ENCODE measurements at places on chromosomes 4 and X.

- DNase-seq, result no peak
These were observed 164.0 kb upstream of the TRAM1L1 start for GRCh38 chr4:117249333-117249732.

GRCh38 chr4:6404611-6405396 lies 67.6 kb downstream of the PPP2R2C start:
- DNase-seq, result no peak

DNA sequence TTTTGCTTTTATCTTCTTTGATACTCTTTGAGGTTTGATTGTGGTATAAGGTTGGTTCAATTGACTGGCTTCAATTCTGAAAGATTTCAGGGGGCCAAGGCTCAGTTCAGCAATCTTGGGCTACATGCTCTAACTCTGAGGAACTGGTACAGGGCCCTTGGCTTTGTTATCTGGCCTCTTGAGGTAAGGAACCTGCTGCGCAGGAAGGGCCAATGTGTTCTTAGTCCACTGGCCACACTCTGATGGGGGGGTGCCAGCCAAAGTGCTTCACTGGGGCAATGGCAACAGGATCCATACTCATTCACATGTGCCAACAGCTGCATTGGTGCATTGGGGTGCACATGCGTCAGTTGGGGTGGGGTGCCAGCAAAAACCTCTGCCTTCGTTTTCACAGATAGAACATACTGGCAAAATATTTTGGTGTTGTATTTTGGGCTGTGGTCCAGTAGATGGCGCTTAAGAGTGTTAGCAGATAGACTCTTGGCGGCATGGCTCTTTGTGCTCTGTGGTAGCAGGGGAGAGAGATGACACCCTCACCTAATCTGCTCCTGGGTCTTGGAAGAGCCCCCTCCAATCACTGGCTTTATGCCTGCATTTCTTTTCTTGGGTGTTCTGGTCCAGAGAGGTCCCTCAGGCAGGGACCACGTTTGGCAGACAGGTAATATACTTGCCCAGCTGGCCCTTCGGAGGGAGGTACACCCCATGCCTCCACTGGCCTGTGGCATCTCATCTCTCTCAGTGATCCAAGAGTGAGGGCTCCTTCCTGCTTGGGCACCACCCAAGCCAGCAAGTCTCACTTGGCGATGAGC lies 42.9 kb downstream of the NDST3 start:
- DNase-seq, result peak; percentile 18

DNA sequence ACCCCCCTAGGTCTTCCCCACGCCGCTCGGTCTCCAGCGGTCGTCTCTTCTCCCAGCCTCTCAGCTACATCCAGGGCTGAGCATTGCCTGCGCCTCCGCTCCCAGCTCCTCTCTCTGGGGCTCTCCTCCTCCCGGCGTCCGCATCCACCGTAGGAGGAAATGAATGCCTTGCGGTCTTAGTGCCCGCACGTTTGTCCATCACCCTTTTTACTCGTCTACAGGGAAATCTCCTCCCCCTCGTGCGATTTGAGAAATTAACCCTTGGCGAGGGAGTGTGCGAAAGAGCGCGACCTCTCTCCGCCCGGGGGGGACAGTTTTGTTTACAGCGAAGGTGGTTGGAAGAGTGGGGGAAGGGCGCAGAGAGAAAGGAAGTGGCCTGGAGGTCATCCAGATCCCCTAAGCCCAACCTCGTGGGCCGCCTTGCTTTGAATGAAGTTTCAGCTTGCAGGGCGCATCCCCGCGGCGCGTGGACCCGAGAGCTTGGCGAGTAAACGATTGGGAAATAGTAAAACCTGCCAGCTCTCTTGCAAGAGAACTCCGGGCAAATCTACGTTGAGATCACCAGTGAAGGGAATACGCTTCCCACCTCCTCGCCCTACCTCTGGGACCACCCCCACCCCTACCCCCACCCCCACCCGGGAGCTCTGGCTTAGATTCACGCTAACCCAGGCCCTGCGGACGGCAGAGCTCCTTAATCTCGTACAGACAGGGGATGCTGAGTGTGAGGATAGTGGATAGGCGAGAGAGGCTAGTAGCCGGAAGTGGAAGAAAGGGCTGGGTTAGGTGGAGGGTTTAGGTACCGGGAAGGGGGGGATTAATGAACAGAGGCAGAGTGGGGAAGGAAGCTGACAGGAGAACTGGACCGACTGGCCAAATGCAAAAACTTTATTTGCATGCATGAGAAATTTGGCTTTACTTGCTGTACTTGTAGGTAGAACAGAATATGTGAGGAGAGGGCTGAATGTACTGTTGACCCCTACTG lies at the start of gene ELOVL6:
Gene ELOVL6 (minus strand): TSS at position 181 of the 982 bp plus-strand sequence. CDS start 280 bp downstream, outside the sequence.
- peak; percentile 83 for DNase-seq

DNA sequence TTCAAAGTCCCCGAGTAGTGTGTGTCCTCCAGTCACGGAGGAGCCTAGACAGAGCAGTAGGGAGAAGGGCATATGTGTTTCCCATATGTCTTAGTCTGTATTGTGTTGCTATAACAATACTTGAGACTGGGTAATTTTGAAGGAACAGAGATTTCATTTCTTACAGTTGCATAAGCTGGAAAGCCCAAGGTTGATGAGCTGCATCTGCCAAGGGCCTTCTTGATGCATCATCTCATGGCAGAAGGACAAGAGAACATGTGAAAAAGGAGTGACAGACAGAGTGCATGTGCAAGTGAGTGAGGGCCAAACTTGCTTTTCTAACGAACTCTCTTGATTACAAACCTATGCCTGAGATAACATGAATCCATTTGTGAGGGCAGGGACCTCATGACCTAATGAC lies 243.4 kb downstream of the ARHGAP10 start:
- peak; percentile 45 for DNase-seq

GRCh38 chr4:8403173-8403753 lies 37.3 kb downstream of the ACOX3 start:
- DNase-seq, result peak; percentile 95

GRCh38 chr4:75037252-75037651 lies 104.3 kb downstream of the PARM1 start:
- DNase-seq, result no peak

GRCh38 chr4:151830168-151830567 lies 69.4 kb upstream of the GATB start:
- no peak for DNase-seq

DNA sequence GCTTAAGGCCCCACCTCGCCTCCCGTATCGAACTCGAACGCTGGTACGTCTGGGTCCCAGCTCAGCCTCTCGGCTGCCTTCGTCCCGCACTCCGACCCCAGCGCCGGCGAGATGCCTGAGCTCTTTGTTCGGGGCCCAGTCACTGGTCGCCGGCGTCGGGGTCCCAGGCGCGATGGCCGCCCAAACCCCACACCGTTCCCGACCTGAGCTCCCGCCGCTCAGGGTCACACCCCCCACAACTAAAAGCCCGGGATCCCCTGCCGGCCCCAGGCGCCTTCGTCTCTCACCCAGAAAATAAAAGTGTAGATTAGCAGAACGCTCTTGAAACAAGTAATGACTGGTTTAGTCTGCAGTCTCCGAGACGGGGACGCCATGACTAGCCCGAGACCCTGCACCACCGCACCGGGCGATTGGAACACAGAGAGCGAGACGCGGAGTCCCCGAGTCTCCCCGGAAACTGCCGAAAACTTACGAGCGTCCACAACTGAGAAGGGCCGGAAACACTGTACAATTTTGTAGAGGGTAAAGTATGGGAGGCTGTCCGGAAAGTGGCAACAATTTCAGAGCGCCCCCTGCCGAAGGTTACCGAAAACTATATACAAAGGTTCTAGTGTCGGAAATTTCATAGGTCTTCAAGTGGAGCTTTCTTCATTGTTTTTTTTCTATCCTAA lies at the start of gene TSPAN6:
Gene TSPAN6 (minus strand): TSS at position 486 of the 671 bp plus-strand sequence. CDS start 112 bp downstream, at position 374.
- DNase-seq, result peak; percentile 88

DNA sequence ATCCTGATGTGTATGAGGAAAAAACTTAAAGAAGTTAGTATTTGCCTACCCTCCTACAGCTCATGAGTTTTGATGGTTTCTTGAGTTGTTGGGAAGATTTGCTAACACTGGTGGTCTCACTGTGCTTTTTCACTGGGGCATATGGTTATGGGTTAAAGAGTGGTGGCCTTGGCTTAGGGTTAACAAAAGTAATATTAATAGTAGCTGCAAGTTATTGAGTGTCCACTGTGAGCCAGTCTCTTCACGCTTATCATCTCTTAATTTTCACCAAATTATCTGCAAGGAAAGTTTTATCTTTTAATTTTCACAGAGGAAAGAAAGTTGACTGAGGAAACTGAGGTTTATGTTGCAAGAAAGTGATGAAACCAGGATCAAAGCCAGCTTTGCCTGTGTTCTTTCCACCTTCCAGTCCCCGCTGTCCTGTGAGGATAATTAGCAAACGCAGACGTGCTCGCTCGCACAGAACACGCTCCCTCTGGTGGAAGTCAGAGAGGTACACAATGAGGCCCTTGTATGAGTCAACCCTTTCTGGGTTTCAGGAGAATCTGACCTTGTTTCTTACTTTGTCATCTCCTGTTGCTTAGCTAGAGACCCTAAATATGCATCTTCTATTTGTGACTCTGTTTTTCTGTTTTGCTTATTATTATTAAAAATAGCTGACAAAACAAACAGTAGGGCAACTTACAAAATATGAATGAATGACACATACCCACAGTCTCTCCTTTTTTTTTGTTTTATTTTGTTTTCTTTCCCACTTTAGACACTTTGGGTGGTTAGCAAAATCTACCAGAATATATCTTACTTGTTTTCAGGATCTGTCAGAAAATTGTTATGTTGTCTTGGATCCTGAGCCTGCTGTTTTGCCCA lies 94.3 kb downstream of the DDIT4L start:
- DNase-seq, result peak; percentile 77

- DNase-seq, result no peak
These were observed 150.1 kb downstream of the HNRNPD start for GRCh38 chr4:82223715-82224114.

- DNase-seq, result no peak
These were observed 10.1 kb upstream of the NKX1-1 start for GRCh38 chr4:1416051-1416947.

DNA sequence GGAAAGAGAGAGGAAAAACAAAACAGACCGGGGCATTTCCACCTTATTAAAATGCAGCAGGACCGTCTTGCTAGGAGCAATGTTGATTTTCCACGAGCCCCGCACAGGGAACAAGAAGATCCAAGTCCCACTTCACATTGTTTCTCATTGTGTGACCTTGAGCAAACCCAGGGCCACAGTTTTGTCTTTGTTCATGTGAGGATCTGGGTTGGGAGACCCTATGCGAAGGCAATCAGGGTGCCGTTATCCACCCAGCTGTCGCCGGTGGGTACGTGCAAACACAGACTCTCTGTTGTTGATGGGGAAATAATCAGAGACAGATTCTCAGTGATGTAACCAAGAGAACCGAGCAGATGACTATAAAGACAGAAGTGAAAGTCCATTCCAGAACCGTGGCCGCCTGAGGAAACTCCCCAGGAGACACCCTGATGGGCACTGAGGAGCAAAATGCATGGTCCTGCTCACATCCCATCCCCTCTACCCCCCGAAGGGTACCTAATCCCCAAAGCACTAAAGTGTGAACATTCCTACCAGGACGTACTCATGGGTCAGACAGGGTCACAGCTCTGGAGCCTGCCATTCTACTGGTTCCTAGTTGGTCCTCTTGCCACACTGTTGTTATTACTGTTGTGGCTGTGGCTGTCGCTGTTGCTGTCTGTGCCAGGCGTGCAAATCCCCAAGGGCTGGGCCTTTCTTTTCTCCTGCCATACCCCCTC lies 102.7 kb upstream of the RBPJ start:
- peak; percentile 68 for DNase-seq

- no peak for DNase-seq
These were observed 90.8 kb downstream of the PPP2R2C start for GRCh38 chr4:6381571-6382123.

- no peak for DNase-seq
These were observed 251.1 kb downstream of the DCLK2 start for GRCh38 chr4:150329373-150329772.

GRCh38 chr4:76198411-76199237 lies 15.0 kb downstream of the SCARB2 start:
- DNase-seq, result peak; percentile 70

GRCh38 chr4:87654487-87655044 lies 4.5 kb downstream of the DMP1 start:
- DNase-seq, result no peak

- DNase-seq, result no peak
These were observed 123.7 kb downstream of the ANAPC4 start for GRCh38 chr4:25500626-25501316.

DNA sequence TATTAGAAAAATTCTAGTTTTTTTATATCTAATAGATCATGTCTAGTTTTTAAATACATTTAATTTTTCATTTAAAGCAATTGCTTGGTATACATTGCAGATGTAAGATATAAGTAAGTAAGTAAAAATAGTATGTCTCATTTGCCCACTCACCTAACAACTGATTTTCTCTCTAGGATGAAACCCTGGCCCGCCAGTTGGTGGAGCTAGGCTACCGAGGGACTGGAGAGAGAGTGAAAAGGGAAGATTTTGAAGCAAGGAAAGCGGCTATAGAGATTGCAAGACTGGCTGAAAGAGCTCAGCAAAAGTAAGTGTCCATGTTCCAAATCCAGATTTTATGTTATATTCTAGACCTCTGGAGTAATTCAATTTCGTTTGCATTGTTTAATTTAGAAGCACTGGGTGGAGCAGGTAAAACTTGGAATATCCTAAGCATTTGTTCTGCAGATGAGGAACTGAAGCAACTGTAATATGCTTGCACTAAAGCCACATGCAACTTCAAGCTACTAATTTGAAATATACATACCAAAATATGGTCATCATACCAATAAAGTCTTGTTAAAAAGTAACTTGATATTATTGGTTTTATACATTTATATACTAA lies 27.1 kb downstream of the CFAP299 start:
- DNase-seq, result peak; percentile 48

GRCh38 chr4:21688596-21689265 lies 259.8 kb downstream of the KCNIP4 start:
- no peak for DNase-seq

DNA sequence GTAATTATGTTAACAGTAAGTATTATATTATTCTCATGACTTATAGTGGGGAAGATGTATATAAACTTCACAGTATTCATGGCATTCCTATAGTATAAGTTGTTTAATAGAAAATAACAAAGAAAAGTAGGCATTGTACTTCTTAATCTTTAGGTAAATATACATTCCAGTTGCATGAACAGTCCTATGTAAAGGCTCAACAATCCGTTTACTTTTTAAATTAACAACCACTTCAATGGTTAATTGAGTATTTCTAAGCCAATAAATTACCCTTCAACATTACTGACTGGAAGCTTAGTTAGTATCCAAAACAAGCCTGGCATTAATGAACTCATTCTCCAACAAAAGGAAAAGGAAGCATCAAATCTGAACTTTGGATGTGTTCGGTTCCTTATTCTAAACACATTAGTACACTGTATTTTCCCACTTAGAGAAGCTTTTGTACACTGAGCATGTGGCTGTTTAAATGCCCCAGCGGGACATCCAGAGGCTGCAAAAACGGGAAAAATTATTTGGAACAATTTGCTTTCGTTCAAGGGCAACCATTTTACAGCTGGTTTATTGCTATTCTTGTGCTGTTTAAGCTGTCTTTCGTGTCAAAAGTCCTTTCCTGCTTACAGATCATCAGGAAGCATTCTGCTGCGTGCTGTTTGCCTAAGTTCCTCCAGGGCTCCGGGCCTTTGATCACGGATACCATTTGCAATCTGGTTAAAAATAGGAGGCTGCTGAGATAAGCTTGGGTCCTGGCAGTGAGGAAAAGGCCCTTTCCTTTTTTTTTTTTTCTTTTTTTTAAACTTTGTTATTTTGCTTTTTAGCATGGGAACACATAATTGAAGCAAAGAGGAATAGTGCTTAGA lies 460.3 kb downstream of the SPRY1 start:
- DNase-seq, result peak; percentile 32

GRCh38 chrX:37926700-37927099 lies 79.3 kb upstream of the DYNLT3 start:
- DNase-seq, result peak; percentile 29

Data from GM03348 (cell line).